ENCODE measurements at places on chromosomes 4 and X.

- DNase-seq, result no peak
Measured at GRCh38 chrX:154719132-154719675, 31.7 kb downstream of the GAB3 start.

DNA sequence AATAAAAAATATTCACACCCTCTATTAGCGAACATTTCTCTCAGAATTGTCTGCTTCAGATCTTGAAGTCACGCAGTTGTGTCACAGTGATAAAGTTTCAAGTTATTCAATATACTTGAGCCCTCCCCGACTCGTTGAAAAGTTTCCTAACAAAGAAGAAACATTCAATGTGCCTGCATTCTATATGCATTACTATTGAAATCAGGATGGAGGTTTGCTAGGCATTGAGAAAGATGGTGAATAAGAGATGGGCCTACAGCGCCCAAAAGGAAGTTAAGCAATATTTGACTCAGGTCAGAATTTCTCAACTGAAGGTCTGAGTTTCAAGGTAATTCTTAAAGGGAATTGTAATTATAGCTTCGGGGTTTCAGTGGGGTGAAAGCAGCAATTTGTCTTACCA lies 6.1 kb downstream of the TCEANC start:
- no peak for DNase-seq

GRCh38 chr4:32140636-32141035 lies 1420.5 kb downstream of the PCDH7 start:
- no peak for DNase-seq

- no peak for DNase-seq
Measured at GRCh38 chrX:107135049-107135964, 16.7 kb upstream of the RBM41 start.

GRCh38 chr4:62051332-62051731 lies 851.2 kb downstream of the ADGRL3 start:
- no peak for DNase-seq

DNA sequence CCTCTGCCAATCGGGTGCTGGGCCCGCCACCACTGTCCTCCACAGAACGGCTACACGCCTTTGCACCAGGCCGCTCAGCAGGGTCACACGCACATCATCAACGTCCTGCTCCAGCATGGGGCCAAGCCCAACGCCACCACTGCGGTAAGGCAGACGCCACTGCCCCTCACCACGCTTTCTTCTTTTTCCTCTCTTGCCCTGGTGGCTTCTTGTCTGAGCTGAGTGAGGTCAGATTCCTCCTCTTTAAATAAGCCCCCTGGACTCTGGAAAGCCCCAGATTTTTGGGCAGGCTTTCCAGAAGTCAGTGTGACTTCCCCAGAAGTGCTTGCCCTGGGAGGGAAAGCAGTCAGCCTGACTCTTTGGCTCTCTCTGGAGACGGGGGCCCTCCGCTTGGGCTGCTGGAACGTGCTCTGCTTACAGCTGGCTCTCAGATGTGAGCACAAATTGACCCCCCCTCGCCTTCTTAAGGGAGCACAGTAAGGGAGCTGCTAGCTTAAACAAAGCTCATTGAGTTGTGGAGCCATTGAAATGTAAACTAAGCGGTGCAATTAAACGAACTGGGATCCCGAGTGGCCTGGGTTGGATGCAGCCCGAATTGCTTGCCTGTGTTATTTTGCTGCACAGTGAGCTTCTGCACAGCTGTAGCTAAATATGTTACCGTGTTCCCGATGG lies 243.1 kb downstream of the ANK2 start:
- DNase-seq, result peak; percentile 74

DNA sequence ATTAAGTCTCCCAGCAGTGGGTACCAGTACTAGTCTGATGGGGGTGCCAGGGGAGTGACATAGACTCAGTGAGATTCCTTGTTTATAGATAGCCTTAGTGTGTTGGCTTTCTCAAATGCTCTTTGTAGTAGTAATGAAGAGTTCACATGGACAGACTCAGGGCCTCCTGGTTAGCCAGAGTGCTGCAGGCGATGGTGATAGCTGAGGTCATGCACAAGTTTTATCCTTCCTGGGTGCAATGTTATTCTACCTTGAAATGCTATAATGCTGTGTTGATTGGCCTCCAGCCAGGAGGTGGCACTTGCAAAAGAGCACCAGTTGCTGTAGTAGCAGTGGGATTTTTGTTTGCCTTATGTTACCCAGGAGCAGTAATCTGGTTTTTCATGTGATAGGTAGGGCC lies 35.5 kb upstream of the ADH4 start:
- DNase-seq, result no peak

DNA sequence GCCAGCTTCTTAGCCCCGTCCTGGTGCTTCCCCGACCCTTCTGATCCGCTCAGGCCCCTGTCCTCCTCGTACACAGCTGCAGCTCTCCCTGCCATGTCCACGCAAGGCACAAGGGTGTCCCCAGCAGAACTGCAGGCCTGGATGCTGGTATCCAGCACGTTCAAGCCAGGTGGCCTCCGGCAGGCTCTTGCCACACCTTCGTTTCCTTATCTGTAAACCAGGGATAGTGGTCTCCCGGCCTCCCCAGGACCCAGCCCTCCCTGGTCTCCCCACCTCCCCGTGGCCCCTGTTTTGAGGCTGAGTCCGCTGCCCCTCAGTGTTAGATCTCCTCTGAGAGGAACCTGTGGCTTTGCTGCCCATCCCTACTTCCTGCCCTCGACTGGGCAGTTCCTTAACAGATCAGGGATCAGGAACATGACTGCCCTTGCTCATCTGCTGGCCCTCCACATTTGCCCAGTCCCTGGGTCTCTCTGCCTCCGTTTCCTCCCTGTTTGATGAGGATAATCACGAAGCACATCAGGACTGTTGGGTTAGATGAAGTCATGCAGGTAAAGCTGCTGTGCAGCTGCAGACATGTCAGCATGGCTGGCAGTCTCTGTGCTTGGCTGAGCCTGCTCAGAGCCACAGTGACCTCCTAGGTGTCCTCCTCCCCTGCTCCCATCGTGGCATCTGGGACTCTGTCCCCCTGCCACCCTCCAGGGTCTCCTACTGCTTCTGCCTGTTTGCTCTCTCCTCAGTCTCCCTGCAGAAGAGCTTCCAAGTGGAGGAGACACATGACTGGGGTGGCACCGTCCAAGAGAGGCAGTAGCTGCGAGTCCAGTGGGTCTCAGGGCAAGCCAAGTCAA lies 32.9 kb downstream of the PIGG start:
- DNase-seq, result no peak

- no peak for DNase-seq
Measured at GRCh38 chrX:7950865-7951264, 23.7 kb upstream of the PNPLA4 start.

- DNase-seq, result no peak
Measured at GRCh38 chr4:7213807-7214206, 21.5 kb downstream of the SORCS2 start.

DNA sequence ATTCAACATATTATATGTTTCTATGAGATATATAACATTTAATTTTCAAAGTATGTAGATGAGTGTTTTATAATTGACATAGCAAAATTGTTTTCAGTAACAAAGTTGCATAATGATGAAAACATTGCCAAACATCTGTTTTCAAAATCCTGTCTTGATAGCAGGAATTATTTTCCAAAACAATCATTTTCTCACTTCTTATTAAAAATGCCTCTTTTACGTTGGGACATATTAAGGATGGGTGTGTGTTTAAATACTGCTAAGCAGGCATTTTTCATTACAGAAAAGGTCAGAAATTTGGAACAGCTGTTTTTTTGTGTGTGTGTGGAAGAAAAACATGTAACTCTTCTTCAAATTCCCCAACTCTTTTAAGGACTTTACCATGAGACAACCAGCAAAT lies 452.0 kb downstream of the SPRY1 start:
- no peak for DNase-seq

DNA sequence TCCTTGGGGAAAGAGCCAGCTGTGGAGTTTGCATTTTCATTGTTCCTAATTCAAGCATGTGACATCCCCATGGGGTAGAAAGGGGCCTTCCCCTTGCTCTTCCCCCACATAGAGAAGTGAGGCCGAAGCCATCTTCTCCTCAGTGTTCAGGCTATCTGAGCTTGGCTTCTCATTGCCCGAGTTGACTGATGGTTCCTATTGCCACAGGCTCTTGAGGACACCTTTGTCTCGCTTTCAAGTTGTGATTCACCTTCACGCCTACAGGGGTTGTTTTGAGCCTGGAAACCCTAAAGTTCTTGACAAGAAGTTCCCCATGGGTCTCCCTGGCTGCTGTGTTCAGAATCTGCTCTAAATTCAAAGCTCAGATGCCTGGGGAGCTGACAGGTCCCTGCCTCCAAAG lies 25.0 kb downstream of the CCNQ start:
- DNase-seq, result no peak

DNA sequence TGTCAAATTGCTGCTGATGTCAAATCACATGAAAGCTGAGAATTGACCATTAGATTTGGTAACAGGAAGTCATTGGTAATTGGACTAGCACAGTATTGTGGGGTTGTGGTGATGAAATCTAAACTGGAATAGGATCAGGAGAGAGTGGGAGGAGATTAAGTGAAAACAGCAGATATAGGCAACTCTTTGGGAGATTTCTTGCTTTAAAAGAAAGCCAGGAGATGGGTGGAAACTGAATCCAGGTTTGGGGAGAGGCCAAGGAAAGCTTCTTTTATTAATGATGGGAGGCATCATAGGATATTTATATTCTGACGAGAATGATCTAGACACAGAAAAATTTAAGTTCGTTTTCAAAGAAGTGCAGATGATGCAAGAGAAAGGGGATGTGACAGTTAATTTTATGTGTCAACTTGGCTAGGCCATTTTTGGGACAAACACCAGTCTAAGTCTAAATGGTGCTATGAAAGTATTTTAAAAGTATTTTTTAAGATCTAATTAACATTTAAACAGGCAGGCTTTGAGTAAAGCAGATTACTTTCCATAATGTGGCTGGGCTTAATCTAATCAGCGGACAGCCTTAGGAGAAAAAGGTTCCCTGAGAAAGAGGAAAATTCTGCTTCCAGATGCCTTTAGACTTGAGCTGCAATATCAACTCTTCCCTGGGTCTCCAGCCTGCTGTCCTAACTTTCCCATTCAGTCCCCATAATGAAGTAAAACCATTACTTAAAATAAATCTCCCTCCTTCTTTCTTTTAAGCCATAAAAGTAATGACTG lies 24.7 kb downstream of the SEC24D start:
- no peak for DNase-seq

GRCh38 chrX:109390556-109390955 lies 91.3 kb downstream of the GUCY2F start:
- DNase-seq, result no peak

- DNase-seq, result no peak
Measured at GRCh38 chr4:152243206-152243605, 292.7 kb downstream of the FBXW7 start.

- no peak for DNase-seq
Measured at GRCh38 chrX:30748342-30748960, 95.2 kb downstream of the GK start.

- no peak for DNase-seq
Measured at GRCh38 chrX:12984603-12985319, 9.9 kb downstream of the TMSB4X start.

GRCh38 chr4:145945431-145946155 lies 7.0 kb upstream of the ZNF827 start:
- no peak for DNase-seq

DNA sequence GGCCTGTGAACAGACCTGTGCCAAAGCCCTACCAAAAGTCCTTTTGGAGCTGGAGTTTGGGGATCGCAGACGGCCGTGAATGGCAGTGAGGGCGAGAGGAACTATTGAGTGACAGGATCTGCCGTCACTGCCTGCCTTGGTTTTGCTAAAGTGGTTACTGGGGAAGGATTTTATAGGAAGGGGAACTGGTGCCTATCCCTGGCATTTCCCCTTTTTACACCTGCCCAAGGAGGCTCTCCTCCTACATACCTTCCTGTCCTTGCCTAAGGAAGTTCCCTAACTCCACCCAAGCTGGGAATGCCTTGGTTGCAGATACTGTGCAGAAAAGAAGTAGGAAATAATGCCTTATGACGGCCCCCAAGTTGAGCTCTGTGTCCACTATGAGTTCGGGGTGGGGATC lies 14.5 kb downstream of the LONRF3 start:
- DNase-seq, result no peak

GRCh38 chr4:129136433-129136832 lies 40.5 kb downstream of the C4orf33 start:
- no peak for DNase-seq

DNA sequence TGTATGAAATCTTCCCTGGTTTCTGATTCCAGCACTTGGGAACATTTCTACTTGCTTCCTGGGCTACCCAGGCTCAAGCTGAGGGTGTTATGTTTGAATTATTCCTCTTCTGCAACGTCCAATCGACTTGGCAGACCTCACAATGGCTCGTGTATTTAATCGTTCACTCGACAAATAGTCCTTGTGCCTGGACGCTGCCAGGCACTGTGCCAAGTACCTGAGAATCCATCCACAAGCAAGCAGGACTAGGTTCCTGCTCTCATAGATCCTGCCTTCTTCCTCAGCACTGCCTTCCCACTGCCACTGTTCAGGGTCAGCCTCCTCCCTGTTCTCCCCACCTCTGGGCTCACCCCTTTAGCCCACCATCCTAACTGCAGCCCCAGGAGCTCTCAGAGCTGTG lies 113.3 kb downstream of the EFNB1 start:
- no peak for DNase-seq

- DNase-seq, result no peak
Measured at GRCh38 chr4:40270609-40271008, 64.5 kb upstream of the CHRNA9 start.

DNA sequence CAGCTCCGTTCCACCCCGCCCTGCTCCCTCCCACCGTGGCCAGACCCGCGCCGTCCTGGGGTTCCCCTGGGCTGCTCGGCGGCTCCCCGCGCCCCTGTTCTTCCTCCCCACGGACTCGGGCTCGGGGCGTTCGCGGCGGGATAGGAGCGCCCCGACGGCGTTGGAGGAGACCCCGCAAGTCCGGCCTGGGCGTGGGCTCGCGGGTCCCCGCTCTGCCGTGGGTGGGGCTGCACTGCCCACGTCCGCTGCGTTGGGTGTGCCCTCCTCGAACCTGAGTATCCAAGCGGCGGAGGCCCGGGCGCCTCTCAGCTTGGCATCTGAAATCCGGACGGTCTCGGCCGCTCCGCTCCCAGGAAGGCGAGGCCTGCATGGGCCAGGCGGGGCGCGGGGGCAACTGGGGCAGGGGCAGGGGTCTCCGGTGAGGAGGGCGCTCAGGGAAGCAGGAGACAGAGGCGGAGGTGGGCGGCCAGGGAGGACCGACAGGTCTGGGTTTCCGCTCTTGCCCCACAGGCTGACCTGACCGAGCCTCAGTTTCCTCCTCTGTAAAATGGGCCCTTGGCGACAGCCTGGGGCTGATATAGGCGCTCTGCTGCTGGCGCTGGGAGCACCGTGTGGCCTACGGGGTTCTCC lies 12.0 kb upstream of the NAT8L start:
- no peak for DNase-seq

- DNase-seq, result no peak
Measured at GRCh38 chrX:23341452-23341851, 6.8 kb downstream of the PTCHD1 start.

GRCh38 chr4:146029939-146030710 lies 91.5 kb upstream of the ZNF827 start:
- no peak for DNase-seq

DNA sequence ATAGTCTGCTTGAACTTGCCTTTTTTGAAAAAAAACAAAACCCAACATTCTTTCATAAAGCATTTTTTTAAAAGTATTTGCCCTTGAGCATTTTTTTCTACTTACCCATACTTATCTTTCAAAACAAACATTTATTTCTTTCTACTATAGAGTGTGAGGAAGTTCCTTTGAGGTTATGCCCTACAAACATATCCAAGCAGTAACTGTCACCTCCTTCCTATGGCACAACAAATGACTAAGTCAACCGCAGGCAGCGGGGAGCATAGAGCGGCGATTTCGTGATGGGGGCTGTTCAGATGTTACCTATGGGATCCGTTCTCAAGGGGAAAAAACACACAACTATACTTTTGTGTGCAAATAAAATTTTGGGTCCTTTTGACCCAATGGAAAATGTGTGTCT lies 19.4 kb downstream of the SPRY1 start:
- DNase-seq, result no peak

All from ecto neural progenitor cell (in vitro differentiated cells).